ENCODE measurements at places on chromosomes 16 and 17.
A peak's percentile ranks its signal among the peaks of the same experiment; 100 is the strongest.

- DNase-seq, result no peak
Observed at GRCh38 chr16:68575082-68575481, 36.0 kb downstream of the ZFP90 start.

- DNase-seq, result no peak
Observed at GRCh38 chr17:30271102-30271501, 20.6 kb downstream of the BLMH start.

GRCh38 chr16:79869304-79870015, 268.9 kb upstream of the MAF start:
- DNase-seq, result no peak

DNA sequence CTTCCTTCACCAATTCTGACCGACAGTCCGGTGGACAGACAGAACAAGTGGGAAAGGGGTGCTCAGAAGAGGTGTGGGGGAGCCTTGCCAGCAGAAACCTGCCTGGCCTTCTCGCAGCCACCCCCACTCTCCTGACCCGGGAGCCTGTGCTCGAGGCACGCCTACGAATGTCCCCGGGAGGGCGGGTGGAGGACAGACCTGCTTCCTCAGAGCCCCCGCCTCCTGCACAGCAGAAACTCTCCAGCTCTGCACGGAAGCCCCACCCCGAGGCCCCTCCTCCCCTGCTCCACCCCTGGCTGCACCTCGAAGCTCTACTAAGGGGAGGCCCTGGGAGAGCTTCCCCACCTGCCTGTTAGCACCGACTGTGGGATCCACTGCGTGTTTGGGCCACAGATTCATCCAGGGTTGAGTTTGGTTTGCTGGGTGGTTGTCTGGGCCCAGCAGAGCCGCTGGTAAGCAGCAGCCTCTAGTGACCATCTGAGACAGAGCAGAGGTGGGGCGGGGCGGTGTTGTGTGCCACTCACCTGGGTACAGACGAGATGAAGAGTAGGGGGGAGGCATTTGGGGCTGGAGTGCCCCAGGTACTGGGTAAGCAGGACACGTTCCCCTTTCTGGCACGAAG, 6.2 kb downstream of the TAF1C start:
- DNase-seq, result no peak

GRCh38 chr16:51172368-51172767, 21.3 kb upstream of the SALL1 start:
- no peak for DNase-seq

DNA sequence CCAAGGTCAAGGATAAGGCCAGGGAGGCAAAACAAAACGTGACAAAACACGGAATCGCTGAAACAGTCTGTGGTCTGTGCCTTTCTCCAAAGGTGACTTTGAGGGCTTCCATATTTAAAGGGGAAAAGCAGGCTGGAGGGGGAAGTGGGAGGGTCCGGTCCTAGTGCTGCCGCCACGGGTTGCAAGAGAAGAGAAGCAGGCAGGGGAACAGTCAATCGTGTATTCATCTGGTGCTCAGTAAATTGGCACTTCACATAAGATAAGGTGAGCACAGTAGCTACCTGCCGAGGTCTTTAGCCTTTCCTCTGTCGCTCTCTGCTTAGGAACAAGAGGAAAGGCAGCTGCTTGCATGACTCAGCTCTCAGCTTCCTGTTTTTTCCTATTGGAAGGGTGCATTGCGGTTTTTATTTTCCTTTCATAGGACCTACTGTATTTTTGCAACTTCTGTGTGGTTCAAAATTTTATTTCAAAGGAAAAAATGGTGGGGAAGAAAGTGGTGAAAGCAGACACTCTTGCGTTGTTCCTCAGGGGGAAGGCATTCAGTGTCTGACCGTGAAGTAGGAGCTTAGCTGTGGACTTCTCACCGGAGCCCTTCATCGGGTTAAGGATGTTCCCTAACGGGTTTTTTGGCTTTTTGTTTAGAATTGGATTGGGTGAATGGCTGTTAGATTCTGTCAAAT, 7.1 kb upstream of the LGALS3BP start:
- DNase-seq, result no peak

GRCh38 chr17:8029121-8029520, 9.7 kb upstream of the ALOX15B start:
- DNase-seq, result no peak

DNA sequence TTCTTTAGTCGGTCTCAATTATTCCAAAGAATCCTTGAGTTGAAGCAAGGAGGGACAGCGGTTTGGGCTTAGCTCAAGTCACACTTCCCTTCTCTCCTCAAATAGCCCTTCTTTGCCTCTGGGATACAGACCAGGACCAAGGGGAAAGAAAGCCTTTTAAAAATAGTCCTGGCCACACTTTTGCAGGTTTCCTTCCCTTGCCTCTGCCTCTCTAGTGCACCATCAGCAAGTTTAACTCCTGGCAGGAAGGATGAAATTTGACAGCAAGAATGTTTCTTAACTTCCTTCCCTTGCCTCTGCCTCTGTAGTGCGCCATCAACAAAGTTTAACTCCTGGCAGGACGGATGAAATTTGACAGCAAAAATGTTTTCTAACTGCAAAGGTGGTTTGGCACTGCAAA, 7.2 kb upstream of the G6PC1 start:
- DNase-seq, result no peak

DNA sequence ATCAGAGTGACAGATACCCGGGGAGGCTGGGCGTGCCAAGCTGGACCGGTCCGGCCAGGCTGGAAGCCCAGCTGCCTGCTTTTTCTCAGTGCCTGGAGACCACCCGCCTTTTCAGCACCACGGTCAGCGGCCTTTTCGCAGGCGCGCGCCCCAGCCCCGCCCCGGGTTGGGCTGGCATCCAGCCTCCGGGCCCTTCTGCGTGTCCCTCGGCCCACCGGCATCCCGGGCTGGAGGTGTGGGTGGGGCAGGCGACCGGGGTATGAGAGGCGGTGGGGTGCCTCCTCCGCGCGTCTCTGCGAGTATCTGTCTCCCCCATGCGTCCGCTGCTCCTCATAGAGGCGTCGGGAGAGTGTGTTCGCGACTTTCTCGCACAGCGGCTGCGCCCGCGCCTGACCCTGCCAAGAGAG, 102.5 kb downstream of the MRM1 start:
- DNase-seq, result peak; percentile 54

- no peak for DNase-seq
Observed at GRCh38 chr17:65550075-65550662, 11.3 kb downstream of the AXIN2 start.

GRCh38 chr17:19716108-19717030, at the start of gene SLC47A2:
SLC47A2 (minus strand) TSS chr17:19716584; CDS start chr17:19716555, 29 bp downstream.
- DNase-seq, result no peak

GRCh38 chr17:788551-788950, 6.4 kb downstream of the MRM3 start:
- no peak for DNase-seq

- DNase-seq, result no peak
Observed at GRCh38 chr16:81809567-81809966, 30.5 kb downstream of the PLCG2 start.

GRCh38 chr17:2125013-2125535, 70.2 kb downstream of the HIC1 start:
- no peak for DNase-seq

DNA sequence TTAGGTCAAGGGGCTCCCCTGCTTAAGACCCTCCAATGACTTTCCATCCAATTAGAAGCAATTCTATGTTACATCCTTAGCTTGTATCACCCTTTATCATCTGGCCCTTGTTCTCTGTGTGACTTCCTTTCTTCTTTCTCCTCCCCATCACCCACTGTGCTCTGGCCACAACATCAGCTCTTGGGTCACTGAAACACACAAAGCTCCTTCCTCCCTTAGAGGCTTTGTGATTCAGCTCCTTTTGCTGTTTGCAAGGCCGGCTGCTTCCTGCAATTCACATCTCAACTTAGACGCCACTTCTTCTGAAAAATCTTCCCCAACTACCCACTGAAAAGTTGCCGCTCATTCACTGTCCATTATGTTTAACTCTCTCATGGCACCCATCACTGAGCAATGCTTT, 130.9 kb upstream of the CACNG3 start:
- DNase-seq, result no peak

DNA sequence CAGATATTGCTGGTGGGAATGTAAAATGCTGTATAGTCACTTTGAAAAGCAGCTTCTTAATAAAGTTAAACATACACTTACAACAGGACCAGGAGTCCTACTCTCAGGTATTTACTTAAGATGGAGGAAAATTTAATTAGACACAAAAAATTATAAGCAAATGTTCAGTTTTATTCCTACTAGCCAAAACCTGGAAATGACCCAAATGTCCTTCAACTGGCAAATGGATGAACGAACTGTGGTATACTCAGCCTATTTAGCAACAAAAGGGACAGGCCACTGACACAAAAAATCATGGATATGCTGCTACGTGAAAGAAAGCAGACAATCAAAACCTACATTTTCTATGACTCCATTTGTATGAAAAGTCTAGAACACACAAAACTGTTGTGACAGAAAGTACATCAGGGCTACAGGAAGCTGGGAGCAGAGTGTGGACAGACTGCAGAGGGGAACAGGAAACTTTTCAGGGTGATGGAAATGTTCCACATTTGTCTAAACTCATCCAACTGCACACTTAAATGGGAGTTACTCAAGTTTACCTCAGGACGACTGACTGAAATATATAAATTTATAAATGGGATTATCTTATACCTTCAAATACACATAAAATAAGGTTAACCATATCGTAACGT, 49.3 kb upstream of the MNT start:
- DNase-seq, result no peak

DNA sequence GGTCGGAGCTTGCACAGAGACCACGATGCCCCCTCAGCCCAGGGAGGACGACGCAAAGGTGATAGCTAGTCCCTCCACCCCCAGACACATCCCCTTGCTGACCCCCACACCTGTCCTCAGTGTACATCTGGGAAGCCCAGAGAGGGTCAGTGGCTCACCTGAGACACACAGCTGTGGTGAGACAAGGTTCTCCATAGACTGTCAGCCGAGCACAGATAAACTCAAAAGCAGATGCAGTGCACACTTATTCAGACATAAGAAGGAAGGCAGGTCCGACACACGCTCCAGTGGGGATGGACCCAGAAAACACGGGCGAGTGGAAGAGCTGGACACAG, 19.6 kb downstream of the CBFA2T3 start:
- no peak for DNase-seq

DNA sequence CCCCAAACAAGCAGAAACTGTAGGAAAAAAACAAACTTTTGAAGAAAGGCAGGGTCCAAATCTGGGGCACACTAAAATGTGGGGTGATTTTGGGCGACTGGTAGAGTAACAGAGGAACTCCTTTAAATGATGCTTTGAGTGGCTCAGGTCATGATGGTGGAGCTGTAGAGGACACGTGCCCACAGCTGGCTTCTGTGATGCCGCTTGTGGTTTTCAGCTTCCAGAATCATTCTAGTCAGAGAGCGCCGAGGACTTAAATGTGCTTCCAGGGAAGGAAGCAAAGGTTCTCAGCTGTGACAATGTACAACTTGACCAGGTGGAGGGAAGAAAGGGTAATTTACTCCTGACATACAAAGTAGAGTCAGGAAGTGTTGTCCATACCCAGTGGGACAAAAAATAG, 162.4 kb downstream of the LGALS9B start:
- DNase-seq, result no peak

DNA sequence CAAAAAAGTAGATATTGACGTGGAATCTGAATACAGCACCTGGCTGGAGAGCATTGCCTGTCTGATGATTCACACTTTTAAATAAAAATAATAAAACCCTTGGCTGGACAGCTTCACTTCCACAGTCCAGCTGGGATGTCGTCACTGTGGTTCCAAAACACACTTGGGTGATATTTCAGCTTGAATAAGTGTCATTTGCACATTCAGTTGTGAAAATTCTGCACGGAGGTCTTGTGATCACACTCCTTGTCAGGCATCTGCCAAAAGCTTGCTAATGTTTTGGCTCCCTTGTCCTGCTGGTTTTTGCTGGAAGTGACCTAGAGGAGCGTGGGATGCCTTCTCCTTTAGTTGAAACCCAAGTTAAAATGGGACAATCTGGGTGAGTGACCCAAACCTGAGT, 60.7 kb downstream of the PCTP start:
- DNase-seq, result no peak

- no peak for DNase-seq
Observed at GRCh38 chr17:77467521-77467920, 326.8 kb downstream of the SEC14L1 start.

DNA sequence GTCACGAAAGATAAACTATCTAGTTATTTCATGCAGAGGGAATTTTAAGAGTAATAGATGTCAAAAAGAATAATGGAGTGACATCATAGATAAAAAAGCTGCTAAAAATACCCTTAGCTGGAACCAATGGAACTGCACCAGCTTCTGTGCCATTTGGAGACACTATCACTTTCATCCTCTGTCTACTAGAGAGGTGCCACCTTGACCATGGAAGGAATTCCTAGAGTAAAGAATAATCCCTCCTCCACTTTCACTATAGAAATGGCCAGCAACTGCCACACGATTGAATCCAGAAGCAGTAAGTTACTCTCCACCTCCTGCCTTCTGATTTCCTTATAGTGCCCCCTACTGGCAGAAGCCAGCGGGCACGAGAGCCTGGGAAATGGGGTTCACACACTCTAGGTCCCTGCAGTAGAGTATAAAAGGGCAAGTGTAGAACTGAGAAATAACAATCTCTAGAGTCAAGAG, 2.8 kb upstream of the ALDH3A2 start:
- peak; percentile 32 for DNase-seq

DNA sequence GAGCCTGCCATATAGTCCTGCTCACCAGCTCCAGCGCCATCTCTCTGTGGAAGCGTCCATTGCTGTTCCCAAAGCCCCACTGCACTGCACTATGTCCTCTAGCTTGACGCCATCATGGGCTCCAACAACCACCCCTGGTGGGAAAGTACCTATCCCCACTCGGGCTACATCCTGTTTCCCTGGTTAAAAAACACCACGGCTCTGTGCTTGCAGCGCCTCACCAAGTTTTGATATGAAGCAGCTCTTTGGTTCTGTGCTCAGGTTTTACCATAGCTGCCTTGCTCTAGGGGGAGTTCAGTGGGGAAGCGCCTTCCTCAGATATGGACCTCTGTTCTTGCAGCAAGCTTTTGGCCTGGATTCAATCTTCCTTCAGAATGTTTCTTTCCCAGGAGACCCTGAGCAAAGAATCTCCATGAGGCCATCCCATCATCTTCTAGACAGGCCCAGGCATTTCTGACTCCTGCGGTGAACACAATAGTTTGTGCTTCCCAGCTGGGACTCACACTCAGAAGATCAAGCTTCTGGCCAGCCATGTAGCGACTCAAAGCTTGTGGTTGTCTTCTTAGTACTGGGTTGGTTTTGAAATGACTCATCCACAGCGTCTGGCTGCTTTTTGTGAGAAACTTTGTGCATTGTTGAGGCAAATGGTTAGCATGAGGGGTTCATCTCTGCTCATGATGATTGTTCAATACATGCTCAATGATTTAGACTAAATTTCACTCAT, 39.5 kb downstream of the DYNLRB2 start:
- peak; percentile 34 for DNase-seq

Measured in stimulated activated CD4-positive, alpha-beta T cell treated with anti-CD3 and anti-CD28 coated beads, Interleukin-12 subunit alpha, Interleukin-12 subunit beta, amount 100 ng/mL, for 4 hours (primary cell).